GDM1 (cell line): ENCODE measurements at places on chromosomes 12 and 14.

DNA sequence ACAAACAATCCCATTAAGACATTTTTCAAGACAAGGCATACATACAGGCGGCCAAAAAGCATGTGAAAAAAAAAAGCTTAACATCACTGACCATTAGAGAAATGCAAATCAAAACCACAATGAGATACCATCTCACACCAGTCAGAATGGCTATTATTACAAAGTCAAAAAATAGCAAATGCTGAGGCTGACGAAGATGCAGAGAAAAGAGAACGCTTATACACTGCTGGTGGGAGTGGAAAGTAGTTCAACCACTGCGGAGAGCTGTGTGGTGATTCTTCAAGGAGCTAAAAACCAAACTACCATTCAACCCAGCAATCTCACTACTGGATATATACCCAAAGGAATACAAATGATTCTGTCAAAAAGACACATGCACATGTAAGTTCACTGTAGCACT, 216.7 kb downstream of the FOXG1 start:
- no peak for DNase-seq

DNA sequence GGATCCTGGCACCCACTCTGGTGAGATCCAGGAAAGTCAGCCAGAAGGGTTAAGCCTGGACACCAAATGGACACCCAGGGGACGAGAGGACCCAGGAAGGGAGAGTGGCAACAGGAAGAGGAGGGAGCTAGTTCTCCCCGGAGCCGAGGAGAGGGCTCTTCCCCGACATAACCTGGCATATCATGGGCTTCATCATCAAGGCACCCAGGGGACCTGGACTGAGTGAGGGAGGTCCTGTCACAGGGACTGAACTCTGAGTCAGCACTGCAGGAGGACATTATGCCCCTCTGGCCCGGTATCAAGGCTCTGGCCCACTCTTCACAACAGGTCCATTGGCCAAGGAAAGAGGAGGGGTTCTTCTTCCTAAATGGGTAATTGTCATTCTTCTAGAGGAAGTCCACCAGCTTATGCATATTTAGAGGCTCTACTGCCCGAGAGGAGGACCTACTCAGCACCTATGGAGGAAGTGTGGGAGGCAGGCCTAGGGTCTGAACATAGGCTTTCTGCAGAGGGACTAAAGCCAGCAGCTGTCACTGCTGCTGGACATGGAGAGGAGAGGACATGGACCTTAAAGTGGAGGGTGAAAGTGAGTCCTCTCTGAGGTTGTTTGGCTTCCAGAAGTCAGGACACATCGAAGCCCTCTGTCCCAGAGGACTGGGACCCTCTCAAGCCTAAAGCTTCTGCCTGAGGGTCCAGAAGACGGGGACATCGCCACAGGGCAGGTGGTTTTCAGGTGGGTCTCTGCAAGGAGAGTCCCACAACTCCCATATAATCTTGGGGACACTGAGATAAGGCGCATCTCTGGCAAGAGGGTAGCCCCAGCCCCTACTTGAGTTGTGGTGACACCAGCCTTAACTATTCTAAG, 18.6 kb downstream of the ISCA2 start:
- DNase-seq: no peak

DNA sequence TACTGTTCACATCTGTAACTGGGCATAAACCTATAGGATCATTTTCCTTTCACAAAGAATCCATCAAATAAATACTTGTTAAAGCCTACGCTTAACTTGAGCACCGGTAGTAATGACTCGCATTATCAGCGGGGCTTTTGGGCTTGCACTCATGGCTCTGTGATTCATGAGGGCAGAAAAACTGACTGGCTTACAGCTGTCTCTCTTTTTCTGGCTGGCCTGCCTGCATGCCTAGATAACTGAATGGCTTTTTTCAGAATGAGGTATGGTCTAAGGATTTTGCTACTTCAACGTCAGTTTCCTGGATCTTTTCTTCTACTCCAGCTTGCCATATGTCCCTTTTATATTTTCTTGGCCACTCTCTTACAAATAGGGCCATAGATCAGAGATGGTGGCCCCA, 531.1 kb downstream of the NRXN3 start:
- DNase-seq: no peak

- DNase-seq: no peak
Measured at GRCh38 chr12:114903083-114903691, 219.2 kb upstream of the TBX3 start.

- DNase-seq: no peak
Measured at GRCh38 chr14:64993266-64993930, 6.7 kb downstream of the FNTB start.

DNA sequence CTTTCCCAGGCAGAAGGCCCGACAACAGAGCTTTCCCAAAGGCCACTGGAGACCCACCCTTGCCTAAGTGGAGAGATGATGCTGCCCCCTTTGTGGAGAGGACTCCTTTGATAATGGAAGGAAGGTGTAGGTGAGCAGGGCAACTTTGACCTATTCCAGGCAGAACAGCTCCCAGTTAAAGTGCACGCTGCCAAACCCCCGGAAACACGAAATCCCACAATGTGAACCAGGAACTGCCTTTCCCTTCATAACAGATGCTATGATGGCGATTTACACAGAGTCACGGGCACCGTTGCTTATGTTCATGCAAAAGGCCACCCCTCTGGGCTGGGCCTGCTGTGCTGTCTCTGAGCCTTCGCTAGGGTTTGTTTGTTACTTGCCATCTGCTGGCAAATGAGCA, 34.6 kb downstream of the PRIMA1 start:
- no peak for DNase-seq
